ENCODE measurements at places on chromosomes 5 and 9. TPM values are rescaled to one million over a fixed set of nuclear protein-coding genes. Genes with fewer than 3 reads are reported as not detected.

GRCh38 chr5:173590436-173591055 lies 25.9 kb downstream of the BOD1 start:
- no peak for DNase-seq

DNA sequence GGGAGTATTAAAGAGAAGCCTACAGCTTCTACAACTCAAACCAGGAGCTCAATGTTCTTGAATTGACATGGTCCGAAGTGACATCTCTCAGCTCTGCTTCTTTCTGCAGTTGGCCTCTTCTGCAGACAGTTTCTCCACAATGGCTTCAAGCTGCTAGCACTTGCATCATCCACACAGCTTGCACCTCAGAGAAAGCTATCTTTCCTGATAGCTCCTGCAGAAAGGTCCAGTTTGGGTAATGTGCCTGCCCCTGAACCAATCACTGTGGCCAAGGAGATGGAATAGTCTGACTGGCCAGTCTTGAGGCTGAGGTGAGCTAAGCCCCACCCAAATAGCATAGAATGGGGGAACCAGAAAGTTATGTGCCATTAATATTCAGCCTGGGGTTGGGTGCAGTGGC lies 95.8 kb upstream of the ABCA1 start:
- DNase-seq: no peak

DNA sequence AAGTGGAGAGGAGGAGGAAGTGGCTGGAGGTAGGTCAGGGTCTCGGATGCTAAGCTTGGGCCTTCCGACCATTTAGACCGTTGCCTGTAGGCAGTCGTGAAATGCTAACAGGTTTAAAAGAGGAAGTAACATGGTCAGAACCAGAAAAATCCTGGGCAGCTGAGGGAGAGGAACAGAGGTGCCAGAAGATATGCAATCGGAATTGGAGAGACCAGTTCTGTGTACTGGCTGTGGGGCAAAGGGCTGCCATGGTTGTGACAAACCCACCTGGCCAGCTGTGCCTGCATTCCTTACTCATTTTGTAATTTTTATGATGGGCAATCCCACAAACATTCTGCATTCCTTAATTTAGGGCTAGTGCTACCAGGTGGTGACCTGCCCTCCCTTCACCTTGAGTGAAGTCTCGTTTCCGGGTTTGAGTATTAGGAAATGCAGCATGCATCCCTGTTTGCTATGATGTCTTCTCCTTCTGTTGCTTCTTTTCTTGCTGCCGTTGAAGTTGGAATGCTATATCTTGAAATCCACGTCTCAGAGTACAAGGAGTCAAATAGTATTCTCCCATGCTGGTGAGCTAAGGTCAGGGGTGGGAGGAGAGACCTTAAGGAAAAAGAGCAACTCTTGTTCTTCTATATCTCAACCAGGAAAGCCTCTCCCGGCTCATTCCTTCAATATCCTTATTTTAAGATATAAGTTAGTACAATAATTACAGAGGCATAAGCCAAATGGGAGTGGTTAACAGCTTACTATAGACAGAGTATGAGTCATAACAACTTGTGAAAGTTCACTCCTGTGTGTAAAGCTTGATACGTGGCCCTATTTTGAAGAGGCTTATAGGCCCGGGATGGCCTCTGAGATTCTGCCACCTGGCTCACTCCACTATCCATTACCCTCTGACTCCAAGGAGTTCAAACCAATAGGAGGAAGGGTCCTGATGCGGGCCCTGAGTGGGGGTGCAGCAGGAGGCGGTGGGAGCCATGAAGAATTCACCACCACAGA lies 37.0 kb downstream of the B4GALT1 start:
- DNase-seq: no peak

DNA sequence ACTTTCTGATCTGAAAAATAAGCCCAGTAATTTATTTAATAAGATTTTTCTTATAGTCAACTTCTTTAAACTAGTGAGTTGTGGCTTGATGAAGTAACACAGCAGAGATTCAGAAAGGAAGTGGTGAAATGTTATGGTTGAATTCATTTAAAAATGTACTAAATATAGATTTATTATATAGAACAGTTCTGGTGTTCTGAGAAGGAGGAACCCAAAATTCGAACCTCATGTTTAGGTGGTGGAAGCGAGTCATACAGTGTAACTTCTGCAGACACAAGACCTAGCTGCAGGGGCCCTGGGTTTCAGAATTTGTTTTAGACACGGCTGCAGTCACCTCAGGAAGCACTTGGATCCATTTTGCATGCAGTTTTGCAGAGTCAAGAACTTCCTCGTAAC lies 188.2 kb downstream of the TRIO start:
- DNase-seq: no peak

The GABRA1 gene
- polyA plus RNA-seq: not detected

DNA sequence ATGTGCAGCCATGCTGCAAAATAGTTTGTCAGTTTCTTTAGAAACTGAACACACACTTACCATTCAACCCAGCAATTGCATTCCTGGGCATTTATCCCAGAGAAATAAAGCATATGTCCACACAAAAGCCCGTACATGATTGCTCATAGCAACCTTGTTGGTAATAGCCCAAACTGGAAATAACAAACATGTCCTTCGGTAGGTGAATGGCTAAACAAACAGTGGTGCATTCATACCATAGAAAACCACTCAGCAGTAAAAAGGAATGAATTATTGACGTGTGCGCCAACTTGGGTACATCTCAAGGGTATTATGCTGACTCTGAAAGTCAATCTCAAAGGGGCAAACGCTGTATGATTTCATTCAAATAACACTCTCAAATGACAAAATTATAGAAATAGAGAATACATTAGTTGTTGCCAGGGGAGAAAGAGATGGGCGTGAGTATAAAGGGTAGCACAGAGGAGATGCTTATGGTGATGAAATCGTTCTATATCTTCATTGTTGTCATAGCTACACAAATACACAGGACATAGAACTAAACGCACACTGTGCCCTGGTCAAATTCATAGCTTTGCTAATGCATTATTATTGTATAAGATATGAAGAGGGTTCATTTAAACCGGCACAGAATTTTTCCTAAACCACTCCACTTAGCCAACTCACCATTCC lies 58.2 kb downstream of the DRD1 start:
- DNase-seq: peak; percentile 21

DNA sequence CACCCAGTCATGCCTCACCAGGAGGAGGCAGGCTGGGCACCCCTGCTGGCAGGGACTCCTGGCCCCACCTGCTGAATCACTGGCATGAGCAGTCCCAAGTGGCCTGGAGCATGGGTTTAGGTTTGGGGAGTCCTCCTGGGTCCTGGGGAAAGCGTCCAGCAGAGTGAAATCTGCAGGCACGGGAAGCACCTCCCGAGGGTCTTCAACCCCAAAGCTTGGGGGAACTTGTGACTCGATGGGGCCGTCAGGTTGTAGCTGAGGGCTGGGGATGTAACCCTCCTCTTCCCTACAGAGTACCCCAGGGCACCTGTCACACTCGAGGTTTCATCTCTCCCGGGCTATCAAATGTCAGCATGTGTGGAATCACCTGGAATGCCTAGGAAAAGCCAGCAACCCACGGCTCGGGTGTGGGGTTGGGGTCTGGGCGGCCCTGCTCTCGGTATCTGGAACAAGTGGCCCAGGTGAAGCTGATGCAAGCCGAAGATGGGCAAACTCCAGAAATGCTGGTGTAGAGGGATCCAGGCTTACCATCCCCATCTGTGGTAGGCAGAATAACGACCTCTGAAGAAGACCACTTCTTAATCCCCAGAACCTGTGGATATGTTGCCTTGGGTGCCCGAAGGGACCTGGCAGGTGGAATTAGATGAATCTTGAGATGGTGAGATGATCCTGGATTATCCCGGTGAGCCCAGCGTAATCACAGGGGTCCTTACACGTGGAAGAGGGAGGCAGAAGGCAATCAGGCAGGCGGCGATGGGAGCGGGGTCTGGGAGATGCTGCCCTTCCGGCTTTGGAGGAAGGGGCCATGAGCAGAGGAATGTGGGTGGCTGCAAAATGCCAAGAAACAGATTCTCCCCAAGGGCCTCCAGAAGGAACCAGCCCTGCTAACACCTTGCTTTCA lies 6.1 kb upstream of the RASGEF1C start:
- no peak for DNase-seq

The PCDH12 gene
- polyA plus RNA-seq: not detected

The TMOD1 gene
- 0.10 TPM for polyA plus RNA-seq

The HRH2 gene
- polyA plus RNA-seq: not detected

The ZNF483 gene
- polyA plus RNA-seq: 1.5 TPM

DNA sequence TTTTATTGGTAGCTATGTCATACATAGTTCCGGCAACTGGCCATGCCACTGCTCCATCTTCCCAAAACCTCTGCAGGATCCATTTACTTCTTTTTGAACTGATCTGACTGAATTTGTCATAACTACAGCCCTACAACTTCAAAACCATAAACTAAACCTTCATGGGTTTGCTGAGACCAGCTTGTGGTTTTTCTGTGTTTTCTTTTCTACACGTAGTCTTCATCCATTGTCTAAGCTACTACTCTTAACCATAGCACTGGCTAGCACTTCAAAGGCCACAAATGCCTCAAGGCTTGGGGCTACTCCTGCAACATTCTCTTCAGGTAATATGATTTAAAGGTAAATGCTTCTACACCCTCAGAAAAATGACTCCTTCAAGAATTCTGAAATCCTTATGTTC lies 9.0 kb upstream of the KIF2A start:
- no peak for DNase-seq

DNA sequence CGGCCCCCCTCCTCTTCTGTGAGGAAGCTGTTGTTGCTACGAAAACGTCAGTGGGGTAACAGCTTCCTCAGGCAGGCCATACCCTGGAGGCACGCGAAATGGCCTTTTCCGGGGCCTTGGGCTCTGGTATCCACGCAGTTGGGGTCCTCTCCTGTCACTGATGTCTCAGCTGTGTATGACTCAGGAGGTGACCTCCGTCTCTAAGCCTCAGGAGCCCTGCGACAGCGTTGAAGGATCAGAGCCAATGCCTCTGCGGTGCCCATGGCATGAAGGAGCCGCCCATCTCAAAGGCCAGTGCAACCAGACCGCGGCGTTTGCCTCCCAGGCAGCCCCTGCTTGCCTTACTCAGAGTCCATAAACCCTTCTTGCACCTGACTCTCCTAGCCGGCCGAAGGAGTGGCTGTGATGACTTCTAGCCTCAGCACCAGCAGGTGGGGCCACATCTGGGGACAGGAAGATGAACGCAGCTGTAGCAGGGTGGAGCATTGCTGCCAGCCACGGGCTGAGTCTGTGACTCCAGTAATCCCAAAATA lies 1.0 kb upstream of the MXD3 start:
- no peak for DNase-seq

The FOXD4L6 gene
- polyA plus RNA-seq: not detected

The C9 gene
- polyA plus RNA-seq: 0.02 TPM

DNA sequence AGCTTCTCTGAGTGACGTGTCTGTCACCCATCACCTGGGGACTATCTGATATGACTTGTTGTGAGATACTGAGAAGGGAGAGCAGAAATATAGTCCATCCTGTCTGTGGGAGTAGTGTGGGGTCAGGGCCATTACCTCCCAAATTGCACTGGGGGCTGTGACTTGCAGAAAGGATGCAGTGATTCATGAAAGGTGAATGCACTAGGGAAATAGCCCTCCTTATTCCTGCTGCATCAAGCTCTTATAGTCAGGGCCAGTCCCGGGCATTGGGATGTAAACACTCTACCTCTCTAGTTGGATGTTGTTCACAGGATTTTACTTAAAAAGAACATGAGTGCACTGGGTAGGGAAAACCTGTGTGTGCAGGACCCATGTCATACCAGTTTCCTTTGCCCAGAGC lies 124.8 kb downstream of the STK32A start:
- DNase-seq: no peak

GRCh38 chr9:4061717-4062116 lies 238.2 kb downstream of the GLIS3 start:
- no peak for DNase-seq

The PCDHA4 gene
- not detected for polyA plus RNA-seq

The PDE8B gene
- polyA plus RNA-seq: 0.02 TPM

The DAB2 gene
- polyA plus RNA-seq: 177 TPM

GRCh38 chr9:87601176-87601575 lies 103.5 kb downstream of the DAPK1 start:
- DNase-seq: no peak

DNA sequence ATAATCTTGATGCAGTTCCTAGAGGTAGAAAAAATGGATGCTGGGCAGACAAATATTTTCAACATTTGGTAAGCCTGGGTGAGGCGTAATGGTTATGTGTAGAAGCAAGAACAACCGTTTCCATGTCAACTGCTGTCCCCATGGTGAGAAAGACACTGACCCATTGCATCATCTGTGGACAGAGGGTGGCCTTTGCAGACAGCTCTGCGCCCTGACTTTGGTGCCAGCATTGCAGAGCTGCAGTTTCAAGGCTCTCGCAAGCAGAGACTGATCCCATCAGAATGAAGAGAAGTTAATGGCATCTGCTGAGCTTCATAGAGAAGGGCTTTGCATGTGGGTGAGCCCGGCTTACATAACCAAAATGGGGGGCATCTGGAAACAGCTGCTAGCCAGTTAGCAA lies 179.0 kb upstream of the ADRA1B start:
- no peak for DNase-seq

DNA sequence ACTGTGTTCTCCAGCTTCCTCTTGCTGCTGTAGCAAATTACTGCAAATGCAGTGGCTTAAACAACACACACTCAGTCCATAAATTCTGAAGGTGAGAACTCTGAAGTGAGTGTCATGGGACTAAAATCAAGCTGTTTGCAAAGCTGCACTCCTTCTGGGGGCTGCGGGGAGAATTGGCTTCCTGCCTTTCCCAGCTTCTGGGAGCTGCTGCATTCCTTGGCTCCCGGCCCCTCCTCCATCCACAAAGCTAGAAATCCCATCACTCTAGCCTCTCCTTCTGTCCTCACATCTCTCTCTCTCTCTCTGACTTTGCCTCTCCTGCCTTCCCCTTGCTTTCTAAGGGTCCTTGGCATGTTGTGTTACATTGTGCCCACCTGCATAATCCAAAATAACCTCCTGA lies 14.2 kb upstream of the MED10 start:
- no peak for DNase-seq

GRCh38 chr5:64333886-64334285 lies 168.2 kb downstream of the RNF180 start:
- DNase-seq: no peak

DNA sequence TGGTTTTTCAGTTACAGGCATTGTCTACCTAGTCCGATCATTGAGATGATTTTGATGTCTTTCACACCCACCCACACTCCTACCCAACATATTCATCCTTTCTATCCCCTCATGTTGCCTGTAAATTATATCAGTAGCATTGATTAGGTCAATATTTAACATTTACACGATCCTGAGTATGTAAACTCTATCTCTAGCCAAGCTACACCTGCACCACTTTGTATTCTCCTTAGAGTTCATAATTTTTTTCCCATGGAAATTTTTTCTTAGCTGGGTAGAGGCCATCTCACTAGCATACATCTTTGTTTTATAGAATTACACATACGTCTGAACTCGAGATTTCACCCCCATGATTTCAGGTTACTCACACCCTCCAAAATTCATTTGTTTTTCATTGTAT lies 30.6 kb downstream of the GCNT4 start:
- DNase-seq: no peak

DNA sequence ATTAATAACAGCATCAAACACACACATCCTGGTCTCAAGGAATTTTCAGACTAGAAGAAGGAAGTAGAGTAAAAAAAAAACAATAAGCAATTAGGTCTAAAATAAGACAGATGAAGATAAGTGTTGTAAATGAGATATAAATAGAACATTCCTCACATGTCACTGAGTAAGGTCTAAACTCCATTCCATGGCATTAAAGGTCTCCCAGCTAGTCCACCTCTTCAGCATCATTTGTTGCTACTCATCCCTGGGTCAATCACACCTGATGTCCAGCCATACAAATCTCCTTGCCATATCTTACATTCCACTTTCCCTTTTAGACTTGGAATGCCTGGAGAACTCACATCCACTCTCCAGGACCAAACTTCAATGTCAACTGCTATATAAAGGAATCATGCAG lies 214.1 kb upstream of the KLF4 start:
- DNase-seq: no peak

The AHRR gene
- polyA plus RNA-seq: 24.6 TPM
